ENCODE measurements at places on chromosomes 2 and 18.

DNA sequence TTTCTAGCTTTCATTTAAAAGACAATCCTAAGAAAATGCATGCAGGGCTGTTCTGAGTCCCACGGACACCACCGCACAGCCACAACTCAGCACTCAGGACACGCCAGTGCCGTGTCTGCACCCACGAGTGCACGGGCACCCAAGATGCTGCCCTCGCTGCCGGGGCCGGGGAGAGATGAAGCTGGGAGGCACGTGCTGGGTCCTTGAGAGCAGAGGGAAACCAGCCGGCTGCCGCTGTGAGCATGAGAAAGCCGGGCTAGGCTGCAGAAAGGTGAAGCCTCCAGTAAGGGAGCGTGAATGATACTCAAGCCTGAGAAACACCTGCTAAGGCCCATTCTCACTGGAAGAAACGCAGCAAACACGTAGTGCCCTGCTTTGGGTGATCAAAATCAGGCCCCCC is 4.8 kb downstream of the COPS9 start:
- no peak for DNase-seq

- DNase-seq, result no peak
Measured at GRCh38 chr2:42907835-42908234, 115.5 kb upstream of the HAAO start.

DNA sequence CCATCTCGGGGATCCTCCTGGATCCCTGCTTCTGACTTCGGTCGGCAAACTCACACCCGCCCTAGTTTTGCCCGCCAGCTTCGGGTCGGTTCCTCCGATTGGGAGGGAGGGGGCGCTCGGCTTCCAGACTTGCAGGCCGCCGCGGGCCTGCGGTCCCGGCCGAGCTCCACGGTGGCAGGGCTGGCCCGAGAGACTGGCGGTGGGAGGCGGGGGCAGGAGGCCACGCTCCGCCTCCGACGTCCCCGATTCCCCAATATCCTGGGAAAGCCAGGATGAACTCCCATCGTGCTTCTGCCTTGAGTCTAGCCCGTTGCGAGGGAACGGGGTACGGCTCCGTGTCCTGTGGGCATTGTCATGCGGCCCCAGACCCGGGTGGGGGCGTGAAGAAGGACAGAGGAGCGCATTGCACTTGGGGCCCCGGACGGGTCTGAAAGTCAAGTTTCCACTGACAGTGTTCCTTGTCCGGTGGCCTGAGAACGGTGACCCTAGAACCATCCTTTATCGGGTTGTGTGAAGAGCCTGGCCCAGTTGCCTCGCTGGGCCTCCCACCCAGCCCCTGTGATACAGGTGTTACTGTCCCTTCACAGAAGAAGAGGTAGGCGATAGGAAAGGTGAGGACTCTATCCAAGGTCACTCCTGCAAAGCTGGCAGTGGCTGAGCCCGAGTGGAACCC is 2.4 kb upstream of the INHBB start:
- no peak for DNase-seq

DNA sequence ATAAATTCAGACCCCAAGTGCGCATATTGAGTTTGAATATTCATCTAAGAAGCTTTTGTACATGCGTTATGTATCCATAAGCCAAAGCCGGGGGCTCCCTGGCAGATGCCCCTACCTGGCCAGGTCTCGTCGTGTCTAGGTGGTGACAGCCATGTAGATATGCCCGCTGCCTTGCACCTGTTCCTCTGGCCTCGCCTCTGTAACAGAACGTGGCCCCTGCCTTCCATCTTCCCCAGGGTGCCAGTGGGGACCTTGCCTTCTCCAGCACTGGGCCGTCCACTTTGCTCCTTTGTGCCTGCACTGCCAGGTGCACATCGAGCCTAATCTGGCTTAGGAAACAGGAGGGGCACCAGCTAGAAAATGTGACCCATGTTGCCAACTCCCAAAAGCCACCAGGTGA is 198.2 kb downstream of the AGAP1 start:
- no peak for DNase-seq

- DNase-seq, result no peak
Measured at GRCh38 chr2:120443946-120444345, 98.0 kb downstream of the INHBB start.

DNA sequence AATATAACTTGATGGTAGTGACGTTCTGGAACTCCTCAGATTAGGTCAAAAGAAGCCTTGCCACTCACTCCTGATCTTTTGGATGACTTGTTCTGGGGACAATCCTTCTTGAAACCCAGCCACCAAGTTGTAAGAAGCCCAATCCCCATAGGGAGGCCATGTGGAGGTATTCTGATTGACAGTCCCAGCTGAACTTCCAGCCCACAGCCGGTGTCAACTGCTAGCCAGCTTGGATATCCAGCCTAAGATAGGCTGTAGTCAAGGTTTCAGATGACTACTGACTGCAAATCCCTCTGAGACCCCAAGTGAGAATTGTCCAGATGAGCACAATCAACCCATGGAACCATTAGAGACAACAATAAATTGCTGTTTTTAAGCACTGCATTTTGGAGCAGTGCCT is 31.4 kb downstream of the EIF2AK2 start:
- DNase-seq, result no peak

All from cerebellar nuclear complex (tissue), 1 donor.